ENCODE measurements at places on chromosomes 16 and 17.
A peak's percentile ranks its signal among the peaks of the same experiment; 100 is the strongest.

DNA sequence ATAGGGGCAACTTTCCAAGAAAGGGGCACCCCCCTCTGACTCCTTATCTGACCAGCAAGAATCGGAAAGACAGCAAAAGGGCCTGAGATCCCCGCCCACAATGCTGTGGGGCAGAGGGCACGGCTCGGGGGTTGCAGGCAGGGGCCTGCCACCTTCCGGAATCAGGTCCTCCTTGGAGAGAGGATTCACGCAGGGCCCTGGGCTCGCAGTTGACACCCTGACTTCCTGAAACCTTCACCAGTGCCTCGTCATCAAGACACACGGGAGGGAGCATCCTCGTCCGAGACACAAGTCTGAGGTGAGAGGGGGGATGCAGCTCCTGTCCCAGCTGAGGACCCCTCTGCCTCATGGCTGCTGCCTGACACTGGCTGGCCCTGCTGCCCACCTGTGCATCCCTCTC lies 81.2 kb downstream of the LMF1 start:
- no peak for DNase-seq

GRCh38 chr17:78723001-78723796 lies 58.9 kb downstream of the CYTH1 start:
- DNase-seq: no peak

GRCh38 chr17:4516735-4517134 lies 18.1 kb downstream of the SPNS2 start:
- DNase-seq: no peak

GRCh38 chr17:66576473-66576872 lies 258.4 kb upstream of the CACNG5 start:
- DNase-seq: no peak

DNA sequence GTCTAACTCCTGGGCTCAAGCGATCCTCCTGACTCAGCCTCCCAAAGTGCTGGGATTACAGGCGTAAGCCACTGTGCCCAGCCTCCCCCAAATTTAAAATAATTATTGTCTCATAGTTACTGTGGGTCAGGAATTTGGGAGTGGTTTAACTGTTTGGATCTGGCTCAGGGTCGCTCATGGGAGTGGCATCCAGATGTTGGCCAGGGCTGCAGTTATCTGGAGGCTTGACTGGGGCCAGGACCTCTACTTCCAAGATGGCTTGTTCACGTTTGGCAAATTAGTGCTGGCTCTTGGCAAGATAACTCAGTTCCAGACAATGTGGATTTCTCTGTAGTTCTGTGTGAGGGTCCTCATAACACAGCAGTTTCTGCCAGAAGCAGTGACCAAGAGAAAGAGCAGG lies 8.0 kb downstream of the TEN1 start:
- no peak for DNase-seq

- DNase-seq: no peak
Measured at GRCh38 chr17:77497578-77497934, 356.8 kb downstream of the SEC14L1 start.

GRCh38 chr16:84043486-84044117 lies 1.0 kb upstream of the SLC38A8 start:
- no peak for DNase-seq

DNA sequence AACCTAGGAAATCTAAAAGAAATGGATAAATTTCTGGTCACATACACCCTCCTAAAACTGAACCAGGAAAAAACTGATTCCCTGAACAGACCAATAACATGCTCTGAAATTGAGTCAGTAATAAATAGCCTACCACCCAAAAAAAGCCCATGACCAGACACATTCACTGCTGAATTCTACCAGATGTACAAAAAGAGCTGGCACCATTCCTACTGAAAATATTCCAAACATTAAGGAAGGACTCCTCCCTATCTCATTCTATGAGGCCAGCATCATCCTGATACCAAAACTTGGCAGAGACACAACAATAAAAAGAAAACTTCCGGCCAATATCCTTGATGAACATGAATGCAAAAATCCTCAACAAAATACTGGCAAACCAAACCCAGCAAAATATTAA lies 52.9 kb downstream of the TTC19 start:
- no peak for DNase-seq

DNA sequence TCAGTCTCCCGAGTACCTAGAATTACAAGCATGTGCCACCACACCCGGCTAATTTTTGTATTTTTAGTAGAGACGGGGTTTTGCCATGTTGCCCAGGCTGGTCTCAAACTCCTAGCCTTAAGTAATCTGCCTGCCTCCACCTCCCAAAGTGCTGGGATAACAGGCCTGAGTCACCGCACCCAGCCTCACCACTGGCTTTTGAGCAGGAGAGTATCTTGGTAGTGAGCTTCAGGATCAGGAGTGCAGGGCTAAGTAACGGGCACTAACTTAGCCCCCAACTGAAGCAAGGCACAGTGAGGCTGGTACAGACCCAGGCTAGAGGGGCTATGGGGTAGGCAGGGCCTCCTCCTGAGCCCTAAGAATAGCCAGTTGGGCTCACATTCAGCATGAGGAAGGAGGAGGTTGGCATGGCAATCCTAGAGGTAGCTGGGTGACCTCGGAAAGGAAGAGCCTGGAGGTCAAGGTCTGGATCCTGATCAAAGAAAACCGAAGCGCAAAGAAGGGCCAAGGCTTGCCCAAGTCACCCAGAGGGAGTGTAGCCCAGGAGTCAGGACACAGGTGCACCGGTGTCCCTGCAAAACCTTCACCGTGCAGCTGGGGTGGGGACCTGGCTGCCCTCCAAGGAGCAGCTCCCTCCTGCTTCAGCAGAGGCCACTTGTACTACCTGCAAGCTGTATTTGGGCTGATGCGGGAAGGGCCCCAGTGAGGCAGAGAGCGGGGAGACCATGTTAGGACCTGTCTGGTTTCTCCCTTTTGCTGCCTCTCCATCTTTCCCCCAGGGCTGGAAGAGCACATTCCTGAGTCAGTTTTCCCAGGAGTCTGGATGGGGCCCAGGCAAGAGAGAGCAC lies 1.3 kb upstream of the ADGRG5 start:
- no peak for DNase-seq

DNA sequence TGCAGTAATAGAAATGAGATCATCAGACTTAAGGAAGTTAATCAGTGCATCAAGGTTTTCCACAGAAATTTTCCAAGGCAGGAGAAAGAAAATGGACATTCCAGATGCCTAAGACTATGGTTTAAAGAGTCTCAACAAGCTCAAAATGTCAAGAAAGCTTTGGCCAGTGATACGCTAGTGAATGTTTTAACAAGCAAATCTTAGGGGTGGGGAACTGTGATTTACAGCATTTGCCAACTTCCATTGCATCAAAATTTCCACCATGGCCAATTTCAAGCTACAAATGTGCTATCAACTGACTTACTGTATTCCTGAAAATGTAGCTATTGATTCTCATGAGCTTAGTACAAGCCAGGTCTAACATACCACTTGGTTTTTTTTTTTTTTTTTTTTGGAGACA lies 82.4 kb upstream of the CLEC3A start:
- no peak for DNase-seq

- DNase-seq: peak; percentile 38
Measured at GRCh38 chr16:88455610-88456355, 2.7 kb downstream of the ZFPM1 start.

DNA sequence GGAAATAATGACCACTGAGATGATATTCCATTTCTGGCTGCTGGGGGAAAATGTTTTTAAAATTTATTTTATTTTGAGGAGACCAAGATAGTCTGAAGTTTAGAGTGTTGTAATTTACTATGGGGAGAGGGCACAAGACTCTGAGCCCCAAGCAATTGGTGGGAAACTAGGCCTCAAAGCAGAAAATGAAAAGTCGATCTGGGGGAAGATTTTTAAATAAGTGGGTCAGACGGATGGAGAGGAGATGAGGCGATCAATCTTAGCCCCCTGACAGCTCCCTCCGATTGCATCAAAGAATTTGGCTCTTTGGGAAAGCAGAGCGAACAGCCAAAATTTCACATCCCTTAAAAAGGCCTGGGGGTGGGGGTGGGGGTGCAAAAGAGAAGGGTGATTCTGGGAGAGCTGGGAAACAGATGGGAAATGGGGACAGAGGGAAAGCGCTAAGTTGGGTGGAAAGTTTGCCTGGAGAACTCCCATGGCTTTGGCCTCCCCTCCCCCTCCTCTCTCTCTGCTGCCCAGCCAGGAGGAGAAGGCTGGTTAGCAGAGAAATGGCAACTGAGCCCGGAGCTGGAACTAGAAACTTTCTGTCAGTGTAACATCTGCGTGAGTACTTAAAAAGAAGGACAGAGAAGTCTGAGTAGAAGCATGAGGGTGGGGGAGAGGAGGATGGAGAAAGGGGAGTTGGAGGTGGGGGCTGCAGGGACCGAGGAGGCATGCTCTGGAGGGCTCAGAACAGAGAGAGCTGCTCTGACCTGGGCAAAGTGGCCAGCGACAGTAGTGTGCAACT lies 1.4 kb upstream of the HOXB2 start:
- no peak for DNase-seq

DNA sequence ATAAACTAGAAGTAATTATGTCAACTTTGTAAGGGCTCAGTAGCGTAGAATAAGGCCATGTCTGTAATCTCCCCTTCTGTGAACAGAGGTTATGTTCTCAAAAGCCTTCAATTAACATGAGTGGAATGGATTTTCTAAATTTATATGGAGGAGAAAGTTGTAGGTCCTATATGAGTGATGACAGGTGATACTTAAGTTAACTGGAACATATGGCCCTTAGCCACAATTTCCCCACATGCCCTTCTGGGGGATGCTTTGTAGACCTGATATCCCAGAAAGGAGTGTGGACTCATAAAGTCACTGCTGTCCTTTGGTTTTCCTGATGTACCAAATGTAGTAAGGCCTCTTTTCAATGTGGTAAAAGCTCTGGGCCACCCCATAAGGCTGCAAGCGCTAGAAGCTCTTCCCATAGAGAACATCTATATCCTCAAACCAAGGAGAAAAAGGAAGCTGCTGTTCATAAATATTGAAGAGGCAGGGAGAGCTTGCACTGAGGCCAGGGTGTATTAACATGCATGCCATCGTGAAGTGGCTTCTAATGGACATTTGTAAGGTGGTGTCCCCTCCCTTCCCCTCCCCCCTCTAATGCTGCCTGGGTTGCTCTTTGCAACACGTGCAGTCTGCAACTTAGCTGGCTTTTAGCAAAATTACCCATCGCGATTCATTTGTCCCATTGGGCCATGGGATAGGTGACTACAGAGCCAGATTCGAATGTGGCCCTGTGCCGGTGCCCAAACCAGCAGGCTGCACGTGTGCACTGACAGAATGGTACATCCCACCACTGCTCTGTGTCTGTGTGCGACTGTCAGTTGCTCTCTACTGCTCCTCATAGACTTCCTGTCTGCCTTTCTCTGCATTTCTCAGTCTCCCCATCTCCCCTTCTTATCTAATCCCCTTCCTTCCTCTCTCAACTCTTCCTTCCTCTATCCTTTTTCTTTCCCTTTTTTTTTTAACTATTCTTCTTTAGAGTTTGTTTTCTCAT lies 269.0 kb downstream of the WWOX start:
- no peak for DNase-seq

GRCh38 chr16:88691129-88691813 lies 5.0 kb upstream of the SNAI3 start:
- DNase-seq: no peak

DNA sequence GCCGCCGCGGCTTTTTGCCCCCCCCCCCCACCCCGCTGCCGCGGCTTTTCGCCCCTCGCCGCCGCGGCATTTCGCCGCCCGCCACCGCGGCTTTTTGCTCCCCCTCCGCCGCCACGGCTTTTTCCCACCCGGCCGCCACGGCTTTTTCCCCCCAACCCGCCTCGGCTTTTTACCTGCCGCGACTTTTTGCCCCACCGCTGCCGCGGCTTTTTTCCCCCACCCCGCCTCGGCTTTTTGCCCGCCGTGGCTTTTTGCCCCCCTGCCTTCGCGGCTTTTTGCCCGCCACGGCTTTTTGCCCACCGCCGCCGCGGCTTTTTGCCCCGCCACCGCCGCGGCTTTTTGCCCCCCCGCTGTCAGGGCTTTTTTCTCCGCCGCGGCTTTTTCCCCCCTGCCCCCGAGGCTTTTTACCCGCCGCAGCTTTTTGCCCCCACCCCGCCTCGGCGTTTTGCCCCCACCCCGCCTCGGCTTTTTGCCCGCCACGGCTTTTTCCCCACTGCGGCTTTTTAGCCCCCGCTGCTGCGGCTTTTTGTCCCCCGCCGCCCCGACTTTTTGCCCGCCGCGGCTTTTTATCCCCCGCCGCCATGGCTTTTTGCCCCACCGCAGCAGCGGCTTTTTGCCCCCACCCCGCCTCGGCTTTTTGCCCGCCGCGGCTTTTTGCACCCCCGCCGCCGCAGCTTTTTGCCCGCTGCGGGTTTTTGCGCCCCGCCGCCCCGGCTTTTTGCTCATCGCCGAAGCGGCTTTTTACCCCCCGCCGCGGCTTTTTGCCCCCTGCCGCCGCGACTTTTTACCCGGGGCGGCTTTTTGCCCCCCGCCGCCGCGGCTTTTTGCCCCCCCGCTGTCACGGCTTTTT lies 527.8 kb upstream of the WSB1 start:
- DNase-seq: no peak

DNA sequence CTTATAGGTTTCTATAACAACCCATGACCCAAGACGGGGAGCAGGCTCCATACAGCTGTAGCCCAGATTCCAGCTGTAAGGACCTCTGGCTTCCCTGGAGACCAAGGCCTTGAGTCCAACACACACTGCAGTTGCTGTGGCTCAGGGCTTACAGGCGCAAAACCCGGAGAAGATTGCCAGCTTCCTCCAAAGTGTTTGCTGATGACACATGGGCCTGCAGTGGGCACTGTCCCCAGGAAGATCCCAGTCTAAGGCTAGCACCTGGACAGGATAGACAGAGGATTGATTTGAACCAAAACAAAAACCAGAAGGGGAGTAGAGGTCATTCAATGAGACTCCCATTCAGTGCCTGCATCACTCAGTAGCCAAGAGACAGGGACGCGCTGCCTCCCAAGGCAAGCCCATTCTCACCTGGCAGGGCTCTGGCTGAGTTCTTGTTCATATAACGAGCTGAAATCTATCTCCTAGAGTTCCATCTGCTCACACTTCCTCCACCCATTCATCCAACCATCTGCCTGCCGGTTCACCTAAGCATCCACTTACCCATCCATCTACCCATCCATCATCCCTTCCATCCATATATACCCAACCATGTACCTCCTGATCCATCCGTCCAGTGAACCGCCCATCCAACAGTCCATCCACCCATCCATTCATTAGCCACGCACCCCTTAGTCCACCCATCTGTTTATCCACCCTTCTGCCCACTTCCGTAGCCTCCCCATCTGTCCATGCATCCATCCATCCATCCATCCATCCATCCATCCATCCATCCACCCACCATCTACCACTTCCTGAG lies 10.2 kb downstream of the RAB11FIP4 start:
- no peak for DNase-seq

- no peak for DNase-seq
Measured at GRCh38 chr16:80158766-80159165, 382.0 kb upstream of the DYNLRB2 start.

GRCh38 chr17:43134774-43135453 lies 9.8 kb upstream of the BRCA1 start:
- no peak for DNase-seq

GRCh38 chr16:84072014-84072413 lies 29.4 kb upstream of the SLC38A8 start:
- no peak for DNase-seq

GRCh38 chr16:84690088-84690819 lies 9.5 kb upstream of the USP10 start:
- DNase-seq: no peak

- DNase-seq: no peak
Measured at GRCh38 chr17:8173871-8174322, 2.3 kb downstream of the TMEM107 start.

Data from fibroblast of gingiva (primary cell).